ENCODE measurements at places on chromosomes 12 and 14. TPM values are rescaled to one million over a fixed set of nuclear protein-coding genes. Genes with fewer than 3 reads are reported as not detected.

The SERPINA3 gene
- 9.9 TPM for total RNA-seq

The CAMKK2 gene
- 31.4 TPM for total RNA-seq

The A2M gene
- 61.7 TPM for total RNA-seq

The DHRS2 gene
- 6.0 TPM for total RNA-seq

The DDX54 gene
- total RNA-seq: 74.2 TPM

The SPPL3 gene
- total RNA-seq: 59.0 TPM

DNA sequence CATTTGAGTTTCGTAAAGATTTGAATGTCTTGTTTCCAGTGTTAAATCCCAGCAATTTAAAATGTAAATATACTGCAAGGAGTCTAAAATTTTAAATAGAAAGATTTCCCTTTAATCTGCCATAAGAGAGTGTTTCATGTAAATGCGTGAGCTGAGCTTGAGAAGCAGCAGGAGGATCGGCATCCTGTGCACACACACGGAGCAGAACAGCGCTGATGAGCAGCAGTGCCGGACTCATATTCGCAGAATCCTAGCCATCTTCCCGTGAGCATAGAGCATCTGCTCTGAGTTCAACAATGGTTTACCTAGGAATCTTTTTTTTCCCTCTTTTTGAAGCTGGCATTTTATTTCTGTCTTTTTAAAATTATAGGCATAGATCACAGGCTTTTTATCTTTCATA lies 29.8 kb upstream of the AMN start:
- no peak for DNase-seq

- DNase-seq: no peak
Observed at GRCh38 chr12:47053961-47054360, 25.5 kb upstream of the PCED1B start.

- DNase-seq: no peak
Observed at GRCh38 chr12:59396519-59396918, 199.3 kb upstream of the SLC16A7 start.

DNA sequence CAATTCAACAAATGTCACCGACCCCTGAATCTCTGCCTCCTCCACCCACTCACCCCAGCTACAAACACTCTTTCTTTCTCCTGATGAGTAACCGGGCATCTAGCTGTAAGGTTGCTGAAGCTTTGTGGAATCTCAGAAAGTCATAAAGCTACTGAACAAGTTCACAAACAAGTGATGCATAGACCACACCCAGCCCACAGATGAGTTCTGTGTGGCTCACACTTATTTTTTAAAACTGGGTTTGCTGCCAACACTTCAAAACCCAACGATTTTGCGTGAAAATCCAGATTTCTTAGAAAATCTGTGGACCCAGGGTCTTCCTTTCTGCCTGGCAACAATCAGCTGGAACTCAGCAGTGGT lies 96.1 kb downstream of the APAF1 start:
- no peak for DNase-seq

DNA sequence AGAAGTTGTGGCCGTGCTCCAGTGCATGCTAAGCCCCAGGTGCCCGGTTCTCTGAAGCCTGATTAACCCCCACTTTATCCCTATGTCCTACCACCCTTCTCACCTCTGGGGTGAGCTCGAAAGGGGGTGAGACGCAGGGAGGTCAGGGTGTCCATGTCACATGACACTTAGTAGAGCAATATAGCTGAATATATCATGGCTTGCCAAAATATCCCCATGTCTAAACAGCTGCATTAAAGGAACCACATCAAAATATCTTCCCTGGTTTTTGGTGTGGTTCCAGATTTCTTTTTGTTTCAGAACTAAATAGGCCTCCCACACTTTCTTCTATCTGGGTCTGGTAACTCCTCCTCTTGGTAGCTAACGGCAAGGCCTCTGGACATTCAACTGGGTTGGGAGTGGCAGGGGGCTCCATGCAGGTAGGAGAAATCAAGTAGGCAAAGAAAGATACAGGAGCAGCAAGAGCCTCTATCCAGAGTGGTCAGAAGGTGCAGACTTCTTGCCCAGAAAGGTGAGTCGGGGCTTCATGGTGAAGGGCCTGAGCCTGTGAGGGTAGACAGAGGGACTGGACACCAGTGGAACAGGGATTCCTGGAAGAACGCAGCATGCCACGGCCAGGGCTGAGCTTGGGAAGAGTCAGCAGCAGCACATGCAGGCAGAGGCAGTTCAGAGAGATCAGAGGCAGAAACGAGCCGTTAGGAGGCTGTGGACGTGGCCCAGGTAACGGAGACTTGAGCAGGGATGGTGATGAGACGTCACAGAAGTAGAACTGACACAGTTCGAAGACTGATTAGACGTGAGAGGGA lies 202.8 kb upstream of the DIO3 start:
- DNase-seq: no peak

DNA sequence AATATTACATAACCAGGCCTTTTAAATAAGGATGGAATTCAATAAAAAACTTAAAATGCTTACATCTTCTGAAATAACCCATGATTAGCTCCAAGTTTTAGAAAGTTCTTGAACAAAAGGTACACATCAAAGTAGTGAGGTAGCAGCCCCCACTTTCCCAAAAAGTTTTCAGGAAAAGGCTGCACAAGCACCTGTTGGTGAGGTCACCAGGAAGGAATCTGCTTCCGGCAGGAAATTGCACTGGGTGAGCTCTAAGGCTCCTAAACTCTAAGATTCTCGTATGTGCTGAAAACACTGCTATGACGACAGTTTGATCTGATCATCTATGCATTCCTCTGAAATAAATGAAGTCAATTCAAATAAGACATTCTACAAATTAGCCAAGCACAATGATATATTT lies 34.3 kb upstream of the TTC7B start:
- no peak for DNase-seq

- no peak for DNase-seq
Observed at GRCh38 chr14:75003250-75004027, 718 bp downstream of the EIF2B2 start.

DNA sequence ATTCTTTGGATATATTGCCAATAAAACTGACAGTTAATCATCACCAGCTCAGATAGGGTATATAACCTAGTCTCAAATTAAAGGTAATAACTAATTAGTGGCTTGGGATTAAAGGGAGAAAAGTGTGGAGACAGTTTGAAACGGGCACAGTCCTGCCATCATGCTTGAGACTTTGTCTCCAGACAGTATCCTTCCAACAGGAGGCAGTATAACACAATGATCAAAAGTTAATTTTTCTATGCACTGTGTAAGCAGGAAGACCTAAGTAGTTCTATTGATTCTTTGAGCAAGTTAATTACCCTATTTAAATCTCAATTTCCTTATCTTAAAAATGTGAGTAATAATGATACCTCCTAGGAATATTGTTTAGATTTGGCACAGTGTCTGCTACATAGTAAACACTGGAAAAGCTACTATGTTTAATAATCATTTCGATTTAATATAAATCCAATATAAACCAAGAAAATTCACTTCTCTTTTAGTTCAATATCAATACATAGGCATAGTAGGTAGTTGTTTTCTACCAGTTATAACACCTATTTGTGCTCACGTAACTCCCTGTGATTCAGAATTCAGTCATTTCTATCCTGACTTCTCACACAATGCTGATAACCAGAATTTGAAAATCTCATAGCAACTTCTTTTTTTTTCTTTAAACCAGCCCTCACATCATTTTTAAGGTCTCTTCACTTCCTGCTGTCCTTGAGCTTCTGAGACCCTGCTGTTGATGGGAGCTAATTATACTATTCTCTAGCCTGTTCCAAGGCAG lies 53.7 kb downstream of the GALNT4 start:
- no peak for DNase-seq

- DNase-seq: no peak
Observed at GRCh38 chr12:110282300-110282860, 1.3 kb downstream of the ATP2A2 start.

GRCh38 chr12:27896419-27896990 lies 76.0 kb downstream of the PTHLH start:
- no peak for DNase-seq

DNA sequence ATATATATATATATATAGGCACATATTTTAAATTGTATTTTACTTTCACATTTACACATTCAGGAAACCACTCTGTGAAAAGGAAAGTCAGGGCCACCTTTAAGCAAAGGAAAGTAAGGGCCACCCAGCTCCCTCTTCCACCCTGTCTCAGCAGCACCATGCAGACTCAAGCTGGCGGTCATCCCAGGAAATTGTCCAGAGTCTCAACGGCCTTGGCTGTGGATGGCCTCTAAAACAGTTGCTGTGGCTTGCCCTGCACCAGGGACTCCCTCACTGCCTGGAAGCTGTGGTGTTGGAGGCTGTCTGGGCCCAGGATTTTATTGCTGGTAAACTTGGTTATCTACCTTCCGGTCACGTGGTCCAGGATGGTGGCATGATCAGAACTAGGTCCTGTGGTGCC lies 11.8 kb upstream of the RPL10L start:
- DNase-seq: no peak

- no peak for DNase-seq
Observed at GRCh38 chr12:14452336-14452735, 86.9 kb downstream of the ATF7IP start.

DNA sequence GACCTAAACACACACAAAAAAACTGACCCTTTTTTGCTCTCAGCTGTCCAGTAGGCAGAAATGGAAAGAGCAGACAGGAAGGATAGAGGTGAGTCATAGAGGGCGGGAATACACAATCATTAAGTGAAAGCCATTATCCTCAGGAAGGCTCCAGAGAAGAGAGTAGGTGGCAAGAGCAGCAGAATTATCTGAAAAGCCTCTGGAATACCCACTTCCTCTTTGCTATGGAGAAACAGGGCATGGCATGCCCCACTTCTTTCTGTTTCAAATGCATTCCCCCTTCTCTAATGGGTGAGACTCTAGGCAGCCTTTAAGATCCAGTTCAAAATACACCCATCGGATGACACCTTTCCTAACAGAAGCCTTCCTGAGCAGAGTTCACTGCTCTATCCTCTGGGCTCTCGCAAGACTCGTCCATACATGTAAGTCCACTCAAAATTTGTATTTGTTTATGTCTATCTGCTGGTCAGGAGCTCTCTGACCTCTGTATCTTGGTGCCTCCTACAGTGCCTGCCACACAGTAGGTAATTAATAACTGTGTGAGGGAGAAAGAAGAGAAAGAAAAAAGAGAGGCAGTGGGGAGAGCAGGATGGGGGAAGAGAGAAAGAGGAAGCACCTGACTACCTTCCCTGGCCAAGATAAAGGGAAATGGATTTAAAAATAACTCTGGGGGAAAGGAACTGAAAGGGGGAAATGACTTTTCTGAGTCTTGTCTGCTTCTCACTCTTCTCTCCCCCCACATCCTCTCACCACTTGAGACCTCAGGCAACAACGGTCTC lies 8.5 kb downstream of the KLHL33 start:
- no peak for DNase-seq

GRCh38 chr14:52265253-52265652 lies 2.2 kb upstream of the PTGDR start:
- DNase-seq: no peak

DNA sequence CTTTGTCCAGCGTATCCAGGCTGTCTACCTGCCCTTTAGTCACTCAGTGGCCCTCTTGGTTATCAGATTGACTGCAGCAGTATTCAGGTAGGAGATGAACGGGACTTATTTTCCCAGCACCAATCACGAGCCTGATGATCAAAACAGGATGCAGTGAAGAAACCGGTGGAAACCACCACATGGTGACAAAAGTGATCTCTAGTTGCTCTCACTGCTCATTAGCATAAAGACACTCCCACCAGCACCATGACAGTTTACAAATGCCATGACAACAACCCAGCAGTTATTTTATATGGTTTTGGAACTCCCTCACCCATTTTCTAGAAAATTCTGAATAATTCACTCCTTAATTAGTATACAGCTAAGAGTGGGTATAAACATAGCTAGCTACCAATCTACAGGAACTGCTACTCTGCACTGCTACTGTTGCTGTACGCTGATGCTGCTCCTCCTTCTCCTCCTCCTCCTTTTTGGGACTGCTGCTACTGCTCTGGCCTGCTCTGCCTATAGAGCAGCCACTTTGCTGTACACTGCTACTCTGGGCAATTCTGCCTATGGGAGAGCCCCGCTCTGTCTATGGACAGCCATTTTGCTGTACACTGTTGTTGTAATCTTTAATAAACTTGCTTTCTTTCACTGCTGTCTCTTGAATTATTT lies 142.5 kb upstream of the SSTR1 start:
- no peak for DNase-seq

DNA sequence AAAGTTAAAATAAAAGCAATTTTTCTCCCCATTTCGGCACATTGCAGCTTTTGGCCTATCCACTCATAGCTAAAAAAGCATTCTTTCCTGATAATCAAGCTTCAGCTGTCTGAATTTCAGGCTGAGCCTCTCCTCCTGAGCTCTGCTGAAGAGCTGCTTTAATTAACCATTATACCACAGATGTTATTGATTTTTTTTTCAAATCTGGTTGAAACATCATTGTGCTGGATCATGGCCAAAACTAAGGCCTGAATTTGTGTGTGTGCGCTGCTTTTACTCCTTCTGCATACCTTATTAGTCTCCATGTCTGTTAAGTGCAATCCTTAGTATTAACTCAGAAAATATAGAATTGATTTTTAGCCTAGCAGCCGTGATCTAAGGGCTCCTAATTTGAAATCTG lies 52.3 kb downstream of the MBIP start:
- no peak for DNase-seq
